ENCODE measurements at places on chromosomes 1 and 21.

DNA sequence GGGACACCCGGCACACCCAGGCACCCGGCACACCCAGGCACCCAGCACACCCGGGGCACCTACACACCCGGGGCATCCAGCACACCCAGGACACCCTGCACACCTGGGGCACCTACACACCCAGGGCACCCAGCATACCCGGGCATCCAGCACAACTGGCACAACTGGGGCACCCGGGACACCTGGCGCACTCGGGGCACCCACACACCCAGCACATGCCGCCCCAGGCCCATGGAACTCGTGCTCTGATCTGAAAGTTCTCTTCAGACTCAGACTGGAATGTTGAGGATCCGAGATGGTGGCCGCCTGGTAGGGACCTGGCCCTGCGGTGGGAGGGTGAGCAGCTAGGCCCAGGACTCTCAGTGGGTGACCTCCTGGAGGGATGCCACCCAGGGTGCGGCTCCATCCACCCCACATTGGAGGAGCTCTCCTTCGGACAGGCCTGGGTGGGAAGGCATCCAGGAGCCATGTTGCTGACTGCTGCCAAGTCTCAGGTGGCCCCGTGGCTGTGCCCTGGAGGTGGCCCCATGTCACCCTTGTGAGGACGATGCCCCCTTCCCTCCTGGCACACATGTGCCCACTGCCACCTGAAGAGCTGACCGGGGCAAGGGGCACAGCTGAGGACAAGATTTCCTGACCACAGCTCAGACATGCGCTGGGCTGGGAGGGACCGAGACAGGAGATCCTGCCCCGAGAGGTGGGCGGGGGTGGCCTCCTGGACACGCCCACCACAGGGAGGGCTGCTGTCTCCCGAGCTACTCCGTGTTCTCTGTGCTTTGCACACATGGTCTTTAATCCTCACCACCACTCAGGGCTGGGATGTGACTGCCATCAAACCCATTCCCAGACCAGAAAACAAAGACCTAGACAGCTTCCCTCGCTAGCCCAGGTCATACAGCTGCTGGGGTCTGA is 37.0 kb downstream of the UBE2G2 start:
- no peak for DNase-seq

DNA sequence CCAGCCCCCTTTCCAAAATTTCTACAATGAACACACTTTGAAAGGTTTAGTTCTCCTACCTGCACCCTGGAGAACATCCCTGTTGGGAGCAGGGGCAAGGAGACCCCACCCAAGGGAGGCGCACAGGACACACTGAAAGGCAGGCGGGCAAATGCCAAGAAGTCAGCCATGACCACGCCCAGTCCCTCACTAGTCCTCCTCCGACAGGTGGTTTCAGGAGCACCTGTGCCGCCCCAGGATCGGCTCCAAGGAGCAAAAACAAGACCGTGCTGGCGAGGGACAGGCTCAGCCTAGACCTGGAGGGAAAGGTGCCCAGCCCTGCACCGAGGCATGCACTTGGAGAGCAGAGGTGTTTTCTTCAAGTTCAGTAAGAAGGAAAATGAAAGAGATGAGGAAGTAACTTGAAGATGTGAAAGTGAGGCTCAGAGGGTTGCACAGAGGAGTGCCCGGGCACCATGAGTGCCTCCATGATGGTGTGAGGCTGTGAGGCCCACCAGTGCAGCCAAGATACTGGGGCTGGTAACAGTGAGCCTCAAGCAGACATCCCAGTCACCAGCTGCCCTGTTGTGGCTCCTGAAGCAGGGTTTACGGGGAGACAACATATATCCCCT is 19.6 kb upstream of the NADK start:
- DNase-seq = no peak

- no peak for DNase-seq
Observed at GRCh38 chr1:233140974-233141373, 154.6 kb downstream of the PCNX2 start.

- DNase-seq = no peak
Observed at GRCh38 chr1:62589321-62589720, 8.0 kb upstream of the ANGPTL3 start.

DNA sequence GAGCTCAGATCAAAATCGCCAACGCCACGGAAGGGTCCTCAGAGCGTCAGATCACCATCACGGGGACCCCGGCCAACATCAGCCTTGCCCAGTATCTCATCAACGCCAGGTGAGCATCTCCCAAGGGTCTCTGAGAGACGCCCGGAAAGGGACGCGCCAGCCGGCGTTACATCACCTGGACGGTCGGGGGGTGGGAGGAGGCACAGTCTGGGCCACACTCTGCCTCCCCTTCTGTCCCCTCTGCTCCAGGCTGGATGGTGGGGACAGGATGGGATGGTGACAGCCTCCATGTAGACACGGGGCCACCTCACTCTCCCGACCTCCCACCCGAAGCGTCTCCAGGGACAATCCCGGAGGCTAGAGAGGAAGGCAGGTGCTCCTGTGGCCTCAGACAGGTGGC is 41.5 kb upstream of the COL6A1 start:
- DNase-seq = no peak

- no peak for DNase-seq
Observed at GRCh38 chr1:19067912-19068638, 111.6 kb upstream of the IFFO2 start.

DNA sequence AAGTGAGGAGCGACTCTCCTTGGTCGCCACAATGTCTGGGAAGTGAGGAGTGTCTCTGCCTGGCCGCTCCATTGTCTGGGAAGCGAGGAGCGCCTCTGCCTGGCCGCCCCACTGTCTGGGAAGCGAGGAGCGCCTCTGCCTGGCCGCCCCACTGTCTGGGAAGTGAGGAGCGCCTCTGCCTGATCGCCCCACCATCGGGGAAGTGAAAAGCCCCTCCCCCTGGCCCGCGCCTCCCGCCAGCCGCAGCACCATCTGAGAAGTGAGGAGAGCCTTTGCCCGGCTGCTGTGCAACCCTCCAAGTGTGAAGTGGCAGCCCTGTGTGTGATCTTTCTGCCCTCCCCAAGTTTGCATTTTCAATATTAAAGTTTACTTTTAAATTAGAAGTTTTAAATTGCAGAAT is 95.0 kb upstream of the PPP2R5A start:
- no peak for DNase-seq

GRCh38 chr1:21149855-21150432 is 26.8 kb downstream of the EIF4G3 start:
- DNase-seq = no peak

DNA sequence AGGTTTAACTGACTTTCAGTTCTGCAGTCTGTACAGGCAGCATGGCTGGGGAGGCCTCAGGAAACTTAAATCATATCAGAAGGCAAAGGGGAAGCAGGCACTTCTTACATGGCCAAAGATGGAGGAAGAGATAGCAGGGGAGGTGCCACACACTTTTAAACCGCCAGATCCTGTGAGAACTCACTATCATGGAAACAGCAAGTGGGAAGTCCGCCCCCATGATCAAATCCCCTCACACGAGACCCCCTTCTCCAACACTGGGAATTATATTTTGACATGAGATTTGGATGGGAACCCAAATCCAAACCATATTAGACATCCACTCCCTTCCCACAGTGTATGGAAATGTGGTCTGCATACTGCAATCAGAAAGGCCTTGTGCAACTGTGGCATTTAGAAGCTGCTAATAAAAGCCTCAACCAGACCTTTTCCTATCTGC is 148.2 kb downstream of the FCRL5 start:
- DNase-seq = no peak

- no peak for DNase-seq
Observed at GRCh38 chr1:150688763-150689162, 8.2 kb downstream of the GOLPH3L start.

- no peak for DNase-seq
Observed at GRCh38 chr1:48073798-48074530, 76.8 kb upstream of the TRABD2B start.

GRCh38 chr1:200005165-200005564 is 22.3 kb upstream of the NR5A2 start:
- DNase-seq = no peak

- no peak for DNase-seq
Observed at GRCh38 chr21:33362044-33362555, 37.3 kb downstream of the IFNAR1 start.

GRCh38 chr1:24641646-24642151 is 1.4 kb upstream of the SRRM1 start:
- no peak for DNase-seq

DNA sequence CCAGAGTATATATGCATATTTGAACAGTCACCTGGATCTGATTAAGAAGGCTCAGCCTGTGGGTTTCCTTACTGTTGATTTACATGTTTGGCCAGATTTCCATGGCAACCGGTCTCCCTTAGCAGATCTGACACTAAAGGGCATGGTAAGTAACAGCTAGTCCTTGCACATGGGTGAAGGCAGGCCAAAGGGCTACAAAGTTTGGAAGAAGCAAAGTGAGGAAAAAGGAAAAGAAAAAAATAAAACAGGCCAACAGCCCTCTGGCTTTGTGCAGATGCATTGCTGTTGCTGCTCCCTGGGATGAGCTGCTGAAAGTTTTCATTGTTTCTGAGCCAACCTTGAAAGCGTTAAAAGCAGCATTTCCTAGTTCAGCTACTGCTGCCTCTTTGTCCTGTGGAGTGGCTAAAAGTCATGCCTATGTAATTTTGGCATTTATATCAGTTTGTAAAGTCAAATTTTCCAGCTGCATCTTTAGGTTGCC is 176.5 kb upstream of the HOOK1 start:
- DNase-seq = no peak

DNA sequence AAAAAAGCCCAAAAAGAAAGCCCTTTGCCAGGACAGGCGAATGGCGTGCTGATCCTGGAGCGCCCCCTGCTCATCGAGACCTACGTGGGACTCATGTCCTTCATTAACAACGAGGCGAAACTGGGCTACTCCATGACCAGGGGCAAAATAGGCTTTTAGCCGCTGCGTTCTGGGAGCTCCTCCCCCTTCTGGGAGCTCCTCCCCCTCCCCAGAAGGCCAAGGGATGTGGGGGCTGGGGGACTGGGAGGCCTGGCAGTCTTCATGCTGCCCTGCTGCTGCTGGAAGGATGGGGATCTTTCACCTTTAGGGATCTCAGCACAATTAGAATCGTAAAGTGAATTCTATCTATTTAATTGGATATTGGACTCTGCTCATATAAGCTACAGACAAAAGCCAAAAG is 3.6 kb downstream of the TPRG1L start:
- no peak for DNase-seq

GRCh38 chr1:92909321-92909720 is 51.9 kb downstream of the DIPK1A start:
- DNase-seq = no peak

- DNase-seq = no peak
Observed at GRCh38 chr1:3954170-3955169, 54.4 kb upstream of the C1orf174 start.

DNA sequence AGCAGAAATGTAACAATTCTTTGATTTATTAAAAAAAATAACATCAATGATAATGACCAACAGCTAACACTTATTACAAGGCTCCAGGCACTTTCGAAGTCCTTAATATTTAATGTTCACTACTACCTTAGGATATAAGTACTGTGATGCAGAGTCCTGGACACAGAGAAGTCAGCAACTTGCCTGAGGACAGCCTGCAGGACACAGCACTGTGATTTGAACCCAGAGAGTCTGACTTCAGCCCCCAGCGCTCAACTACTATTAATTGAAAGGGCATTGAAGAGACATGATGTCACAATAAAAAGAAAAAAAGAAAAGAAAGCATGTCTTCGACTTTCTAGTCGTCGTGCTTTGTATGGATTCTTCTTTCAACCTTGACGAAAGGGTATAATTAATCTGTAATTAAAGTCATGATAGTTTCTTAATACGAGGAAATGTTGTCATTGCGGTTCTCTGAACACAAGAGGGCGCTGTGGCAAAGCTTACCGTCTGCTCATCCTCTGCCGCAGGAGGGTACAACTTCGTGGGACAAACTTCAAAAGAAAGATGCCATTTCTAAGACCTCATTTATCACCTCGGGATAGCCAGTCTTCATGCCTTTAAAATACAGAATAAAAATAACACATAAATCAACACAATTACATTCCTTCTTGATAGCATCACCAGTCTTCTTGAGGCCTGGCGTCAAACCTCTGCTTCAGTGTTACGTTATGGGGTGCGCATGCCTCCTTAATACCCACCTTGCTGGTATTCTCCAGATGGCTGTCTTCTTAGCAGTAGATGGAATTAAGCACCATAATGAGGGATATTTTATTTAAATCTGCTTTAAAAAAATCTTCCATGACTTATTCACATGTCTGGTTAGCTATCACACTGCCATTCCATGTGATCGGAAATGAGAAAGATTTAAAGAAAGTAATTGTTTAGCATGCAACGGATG is 240.1 kb downstream of the DISC1 start:
- DNase-seq = peak; percentile 22

DNA sequence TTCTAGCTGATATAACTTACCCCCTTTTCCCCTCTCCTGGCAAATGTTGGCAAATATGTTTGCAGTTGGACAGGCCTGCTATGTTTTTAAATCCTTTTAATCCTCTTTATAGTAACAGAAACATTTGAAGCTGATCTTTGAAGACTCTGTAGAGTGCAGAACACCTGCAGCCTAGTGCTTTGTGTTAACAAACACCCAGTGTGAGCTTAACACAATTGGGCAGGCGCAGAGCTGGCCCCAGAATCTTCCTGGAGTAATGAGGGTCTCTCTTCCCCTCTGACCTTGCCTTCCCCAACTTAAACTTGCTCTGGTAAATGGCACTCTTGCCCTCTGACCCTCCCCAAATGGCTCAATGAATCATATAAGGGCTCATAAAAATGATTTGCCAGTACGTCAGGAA is 247.9 kb upstream of the LYPLAL1 start:
- DNase-seq = no peak

- DNase-seq = no peak
Observed at GRCh38 chr1:92486251-92487077, at the start of gene GFI1. TSS of gene GFI1 (minus strand) at chr1:92486925. CDS start at chr1:92483487, 3,438 bp downstream.

GRCh38 chr1:81111818-81112217 is 688.9 kb upstream of the ADGRL2 start:
- no peak for DNase-seq

DNA sequence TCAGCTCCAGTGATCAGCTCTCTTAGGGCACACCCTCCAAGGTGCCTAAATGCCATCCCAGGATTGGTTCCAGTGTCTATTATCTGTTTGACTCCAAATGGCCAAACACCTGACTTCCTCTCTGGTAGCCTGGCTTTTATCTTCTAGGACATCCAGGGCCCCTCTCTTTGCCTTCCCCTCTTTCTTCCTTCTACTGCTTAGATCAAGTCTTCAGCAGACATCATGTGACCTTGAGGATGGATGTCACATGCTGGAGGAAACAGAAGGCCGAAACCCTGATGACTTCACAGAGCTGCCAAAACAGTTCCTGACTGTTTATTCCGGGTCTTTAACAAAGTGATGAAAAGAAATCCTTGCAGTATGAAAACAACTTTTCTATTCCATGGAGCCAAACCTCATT is 24.4 kb upstream of the WDR26 start:
- no peak for DNase-seq
